COLO829 (cell line): ENCODE measurements at places on chromosomes 13 and 19.
A peak's percentile ranks its signal among the peaks of the same experiment; 100 is the strongest.

DNA sequence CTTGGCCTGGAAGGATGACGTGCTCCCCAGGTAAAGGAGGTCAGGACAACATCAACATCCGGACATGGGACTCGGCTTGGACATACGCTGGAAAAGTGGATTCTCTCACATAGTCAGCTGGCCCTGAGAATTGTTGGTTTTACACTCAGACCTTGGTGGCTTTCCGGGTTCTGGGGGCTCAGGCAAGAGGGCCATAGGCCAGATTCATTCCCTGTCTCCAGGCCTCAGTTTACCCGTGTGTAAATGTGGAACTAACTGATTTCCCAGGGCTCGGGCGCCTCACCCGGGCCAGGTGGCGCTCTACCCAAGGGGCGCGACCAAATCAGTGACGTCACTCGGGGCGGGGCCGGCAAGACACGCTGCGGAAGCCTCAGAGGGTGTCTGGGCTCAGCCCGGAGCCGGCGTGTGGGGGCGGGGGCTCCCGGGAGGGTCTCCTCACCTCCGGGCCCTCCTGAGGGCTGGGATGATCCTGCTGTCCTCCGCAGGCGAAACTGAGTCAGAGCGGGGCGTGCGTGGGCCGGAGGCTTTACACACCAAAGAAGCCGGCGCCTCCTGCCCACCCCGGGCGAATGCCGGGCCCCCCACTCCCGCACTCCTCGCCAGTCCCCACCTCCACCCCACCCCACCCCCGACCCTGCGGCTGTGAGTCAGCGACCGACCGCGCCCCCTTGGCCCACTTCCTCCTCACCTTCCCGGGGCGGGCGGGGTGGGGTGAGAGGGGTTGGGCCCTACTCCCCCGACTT is 862 bp upstream of the VASP start:
- DNase-seq: peak; percentile 91

DNA sequence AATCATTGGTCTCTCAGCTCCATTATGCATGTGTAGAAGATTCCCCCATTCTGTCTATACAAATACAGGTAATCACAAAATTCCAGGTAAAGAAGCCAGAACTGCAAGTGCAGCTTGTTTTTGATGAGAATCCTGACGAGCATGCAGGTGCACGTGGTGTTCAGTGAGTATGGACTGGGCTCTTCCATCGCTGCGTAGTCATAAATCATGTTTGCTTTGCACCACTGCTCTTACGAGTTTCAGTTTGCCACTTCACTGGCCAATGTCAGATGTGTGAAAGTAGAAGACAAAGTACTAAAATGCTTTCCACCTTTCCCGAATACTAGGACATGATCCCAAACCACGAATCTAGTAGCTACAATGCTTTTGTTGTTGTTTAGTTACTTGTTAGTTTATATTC is 390.7 kb downstream of the LIG4 start:
- DNase-seq: no peak

- DNase-seq: no peak
These were observed 300.2 kb downstream of the DCLK1 start for GRCh38 chr13:35830850-35831450.

DNA sequence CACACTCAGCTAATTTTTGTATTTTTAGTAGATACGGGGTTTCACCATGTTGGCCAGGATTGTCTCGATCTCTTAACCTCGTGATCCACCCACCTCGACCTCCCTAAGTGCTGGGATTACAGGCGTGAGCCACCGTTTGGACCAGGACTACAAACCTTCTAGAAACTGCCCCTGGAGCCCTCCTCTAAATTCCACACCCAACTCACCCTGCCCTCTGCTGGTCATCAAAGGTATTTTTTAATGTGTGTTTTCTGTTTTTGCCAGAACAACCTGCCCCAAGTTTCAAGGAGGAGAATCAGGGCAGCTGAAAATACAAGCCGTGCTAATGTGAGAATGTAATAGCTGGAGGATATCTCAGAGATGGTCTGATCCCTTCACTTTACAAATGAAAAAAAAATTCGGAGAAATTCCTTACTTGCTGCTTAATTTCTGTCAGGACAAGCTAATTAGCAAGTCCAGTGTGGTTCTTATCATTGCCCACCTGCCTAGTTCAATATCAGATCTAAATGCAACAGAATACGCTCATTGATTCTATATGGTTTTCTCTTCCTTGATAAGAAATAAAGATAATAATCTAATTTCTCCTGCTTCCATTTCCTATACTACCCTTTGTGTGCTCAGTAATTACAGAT is 4.1 kb downstream of the ATP8A2 start:
- DNase-seq: peak; percentile 35

DNA sequence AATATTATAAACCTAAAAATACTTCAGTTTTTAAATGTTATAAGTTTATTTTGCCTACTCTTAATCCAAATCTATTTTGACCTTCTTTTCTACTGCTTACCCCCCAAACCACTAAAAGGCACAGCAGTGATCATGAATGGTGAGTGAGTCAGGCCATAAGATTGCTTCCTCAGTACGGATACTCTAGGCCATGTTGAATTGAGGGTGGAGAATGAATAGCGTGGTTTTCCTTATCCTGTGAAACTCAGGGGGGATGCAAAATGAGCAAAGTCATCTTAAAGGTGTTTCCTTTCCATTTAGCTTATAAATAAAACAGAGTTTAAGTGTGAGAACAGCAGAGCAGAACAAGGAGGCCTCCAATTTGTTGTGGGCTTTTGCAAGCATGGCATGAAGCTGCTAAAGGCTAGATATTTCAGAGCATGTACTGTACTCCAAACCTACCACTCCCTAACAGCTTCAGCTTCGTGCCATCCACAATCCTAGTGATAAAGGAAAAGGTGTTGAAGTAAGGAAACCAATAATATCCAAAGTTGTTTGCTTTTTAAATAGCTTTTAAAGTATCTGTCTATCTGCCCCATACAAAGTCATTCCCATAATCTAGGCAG is 25.0 kb downstream of the SERPINE3 start:
- DNase-seq: no peak

- no peak for DNase-seq
These were observed 38.9 kb upstream of the KATNAL1 start for GRCh38 chr13:30346153-30346788.

DNA sequence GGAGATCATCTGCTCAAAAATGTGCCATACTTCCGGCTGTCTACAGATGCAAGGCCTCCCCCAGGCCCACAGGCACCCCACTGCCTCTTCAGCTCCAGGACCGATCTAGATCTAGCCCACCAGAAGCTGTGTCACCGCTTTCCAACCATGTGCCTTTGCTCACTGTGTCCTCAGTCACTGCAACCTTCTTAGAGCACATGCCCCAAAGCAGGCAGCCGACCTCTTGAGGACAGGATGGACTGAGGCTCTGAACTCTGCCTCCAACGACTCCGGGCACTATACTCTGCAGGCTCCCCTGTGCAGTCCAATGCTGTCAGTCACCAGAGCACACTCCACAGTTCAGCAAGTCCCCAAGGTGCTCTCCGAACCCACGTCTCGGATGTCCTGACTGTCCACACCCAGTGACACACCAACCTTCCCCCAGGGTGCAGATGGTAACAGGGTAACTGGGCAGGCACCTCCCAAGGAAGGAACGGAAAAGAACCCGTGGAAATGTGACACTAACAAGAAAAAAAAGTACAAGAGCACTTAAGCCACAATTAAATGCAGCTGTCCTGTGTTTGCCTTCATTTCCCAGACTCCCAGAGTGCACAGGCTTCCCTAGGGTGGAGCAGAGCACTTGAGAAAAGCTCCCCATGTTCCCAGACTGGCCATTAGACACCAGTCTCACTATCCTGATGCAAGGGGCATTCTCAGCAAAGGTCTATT is 4.8 kb downstream of the STK24 start:
- no peak for DNase-seq

DNA sequence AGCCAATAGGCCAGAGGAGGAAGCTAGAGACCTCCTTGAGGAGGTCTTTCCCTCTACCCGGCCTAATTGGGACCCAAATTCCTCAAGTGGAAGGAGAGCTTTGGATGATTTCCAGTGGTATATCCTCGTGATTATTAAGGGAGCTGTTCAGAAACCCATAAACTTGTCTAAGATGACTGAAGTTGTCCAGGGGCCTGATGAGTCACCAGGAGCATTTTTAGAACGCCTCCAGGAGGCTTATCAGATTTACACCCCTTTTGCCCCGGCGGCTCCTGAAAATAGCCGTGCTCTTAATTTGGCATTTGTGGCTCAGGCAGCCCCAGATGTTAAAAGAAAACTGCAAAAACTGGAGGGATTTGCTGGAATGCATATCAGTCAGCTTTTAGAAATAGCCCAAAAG is 198.1 kb downstream of the ZNF486 start:
- no peak for DNase-seq

DNA sequence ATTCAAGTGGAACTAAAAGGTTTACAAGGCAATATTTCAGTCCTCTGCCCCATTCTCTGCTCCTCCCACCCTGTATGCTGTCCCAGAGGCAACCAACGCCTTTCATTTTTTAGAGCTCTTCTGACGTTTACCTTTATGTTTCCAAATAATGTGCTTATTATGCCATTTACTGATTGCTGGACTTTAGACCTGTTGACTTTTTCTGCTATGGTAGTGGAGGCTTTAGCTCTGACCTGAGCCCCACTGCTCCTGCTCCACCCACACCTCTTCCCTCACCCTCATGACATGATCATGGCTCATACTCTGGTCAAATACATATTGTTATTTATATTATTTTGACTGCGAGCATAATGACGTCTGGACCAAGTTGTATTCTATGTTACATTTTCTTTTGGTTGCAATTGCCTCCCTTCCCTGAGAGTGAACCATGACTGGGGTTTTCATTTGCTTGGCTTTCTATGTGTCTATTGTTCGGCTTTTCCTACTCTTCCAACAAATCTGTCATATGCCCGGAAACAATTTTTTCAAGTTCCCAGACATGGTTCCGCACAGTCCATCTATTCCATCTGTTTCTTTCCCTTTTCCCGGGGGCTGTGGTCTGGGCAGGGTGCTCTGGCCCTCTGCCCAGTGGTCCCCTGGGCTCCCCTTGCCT is 31.4 kb upstream of the GJB6 start:
- DNase-seq: peak; percentile 56

DNA sequence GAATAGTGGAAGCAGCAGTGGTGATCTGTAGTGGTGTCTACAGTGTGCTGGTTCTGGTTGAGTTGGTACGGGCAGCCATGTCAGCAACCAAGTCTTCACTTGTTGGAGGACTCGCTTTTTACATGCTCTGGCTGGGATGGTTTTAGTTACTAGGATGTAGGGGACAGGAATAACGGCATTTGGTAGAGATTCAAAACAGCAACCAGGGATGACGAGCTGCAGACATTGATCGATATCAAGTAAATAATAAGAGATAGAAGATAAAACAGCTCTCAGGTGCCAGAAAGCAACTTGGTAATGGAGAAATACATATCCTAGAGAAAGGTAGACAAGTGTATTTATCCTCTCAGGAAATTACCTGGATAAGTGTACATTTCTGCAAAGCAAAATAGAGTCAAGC is 84.3 kb downstream of the PCCA start:
- no peak for DNase-seq

- no peak for DNase-seq
These were observed 43.2 kb downstream of the RCBTB2 start for GRCh38 chr13:48489666-48490065.

GRCh38 chr13:99004978-99005377 is 27.1 kb upstream of the DOCK9 start:
- no peak for DNase-seq

- DNase-seq: no peak
These were observed 378.5 kb downstream of the MYO16 start for GRCh38 chr13:109007946-109008345.

DNA sequence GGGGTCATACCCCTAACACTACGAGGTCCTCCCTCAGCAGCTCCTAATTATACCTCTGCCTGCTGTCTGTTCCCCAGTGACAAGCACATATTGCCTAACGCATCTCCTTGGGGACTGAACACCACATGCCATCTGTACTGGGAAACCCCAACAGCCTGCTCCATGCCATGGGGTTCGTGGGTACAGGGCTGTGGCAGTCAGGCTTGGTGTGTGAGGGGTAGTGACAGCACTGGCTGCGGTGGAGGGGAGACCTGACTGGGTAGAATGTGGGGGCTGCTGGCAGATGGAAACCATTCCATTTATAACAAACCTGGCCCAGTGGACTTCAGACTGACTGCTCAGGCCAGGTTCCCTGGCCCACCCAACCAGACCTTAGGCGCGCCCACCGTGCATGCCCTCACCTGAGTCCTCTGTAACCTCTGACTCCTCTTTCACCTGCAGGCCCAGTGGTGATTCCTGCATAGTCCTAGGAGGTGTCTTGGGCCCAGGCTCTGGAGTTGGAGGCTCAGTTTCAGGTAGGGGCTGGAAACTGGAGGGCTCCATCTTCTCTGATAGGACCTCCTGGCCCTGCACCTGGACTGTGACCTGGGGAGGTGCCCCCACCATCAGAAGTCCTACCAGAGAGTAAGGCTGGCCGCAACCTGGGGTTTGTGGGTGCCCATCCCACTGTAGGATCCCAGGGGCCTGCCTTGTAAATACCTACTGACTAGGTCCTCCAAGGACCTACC is 3.0 kb downstream of the MZF1 start:
- no peak for DNase-seq

DNA sequence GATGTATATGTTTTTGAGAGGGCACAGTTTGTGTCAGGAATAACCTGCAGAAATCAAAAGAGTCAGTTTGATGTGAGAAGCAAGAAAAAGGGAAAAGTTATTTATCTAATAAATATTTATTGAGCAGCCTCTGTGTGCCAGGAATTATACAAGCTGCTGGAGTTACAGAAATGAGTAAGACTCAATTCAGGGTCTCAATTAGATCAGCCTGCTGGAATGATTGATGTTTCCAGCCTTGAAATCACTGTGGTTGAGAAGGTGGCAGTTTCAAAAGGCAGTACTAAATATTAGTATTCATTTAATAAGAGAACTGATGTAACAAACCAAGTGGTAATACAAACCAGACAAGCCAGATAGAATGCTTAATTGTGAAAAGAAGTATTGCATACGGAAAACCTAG is 782.4 kb upstream of the GPC6 start:
- DNase-seq: no peak

- DNase-seq: no peak
These were observed 1.7 kb downstream of the STK24 start for GRCh38 chr13:98575009-98575903.

DNA sequence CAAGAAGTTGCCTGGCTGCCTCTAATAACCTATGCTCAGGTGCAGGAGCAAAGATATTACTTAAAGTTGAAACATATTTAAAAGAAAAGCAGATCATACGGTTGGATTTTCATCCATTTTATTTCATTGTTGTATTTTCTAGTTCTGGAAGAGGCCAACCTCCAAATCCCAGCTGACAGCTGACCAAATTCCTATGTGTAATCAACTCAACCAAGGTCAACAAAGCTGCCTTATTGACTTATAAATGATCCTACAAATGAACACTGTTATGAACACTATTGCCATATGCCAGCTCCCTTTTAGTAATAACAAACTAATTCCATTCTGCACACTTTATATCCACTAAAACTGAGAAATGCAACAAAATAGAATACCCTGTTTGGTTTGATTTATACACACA is 1537.4 kb downstream of the SLITRK1 start:
- DNase-seq: no peak

GRCh38 chr19:31139871-31140505 is 209.2 kb downstream of the TSHZ3 start:
- no peak for DNase-seq
